NCI-H1694 treated with DMSO at 0.1 percent for 48 hours (cell line): ENCODE measurements at places on chromosomes 3 and 15.

DNA sequence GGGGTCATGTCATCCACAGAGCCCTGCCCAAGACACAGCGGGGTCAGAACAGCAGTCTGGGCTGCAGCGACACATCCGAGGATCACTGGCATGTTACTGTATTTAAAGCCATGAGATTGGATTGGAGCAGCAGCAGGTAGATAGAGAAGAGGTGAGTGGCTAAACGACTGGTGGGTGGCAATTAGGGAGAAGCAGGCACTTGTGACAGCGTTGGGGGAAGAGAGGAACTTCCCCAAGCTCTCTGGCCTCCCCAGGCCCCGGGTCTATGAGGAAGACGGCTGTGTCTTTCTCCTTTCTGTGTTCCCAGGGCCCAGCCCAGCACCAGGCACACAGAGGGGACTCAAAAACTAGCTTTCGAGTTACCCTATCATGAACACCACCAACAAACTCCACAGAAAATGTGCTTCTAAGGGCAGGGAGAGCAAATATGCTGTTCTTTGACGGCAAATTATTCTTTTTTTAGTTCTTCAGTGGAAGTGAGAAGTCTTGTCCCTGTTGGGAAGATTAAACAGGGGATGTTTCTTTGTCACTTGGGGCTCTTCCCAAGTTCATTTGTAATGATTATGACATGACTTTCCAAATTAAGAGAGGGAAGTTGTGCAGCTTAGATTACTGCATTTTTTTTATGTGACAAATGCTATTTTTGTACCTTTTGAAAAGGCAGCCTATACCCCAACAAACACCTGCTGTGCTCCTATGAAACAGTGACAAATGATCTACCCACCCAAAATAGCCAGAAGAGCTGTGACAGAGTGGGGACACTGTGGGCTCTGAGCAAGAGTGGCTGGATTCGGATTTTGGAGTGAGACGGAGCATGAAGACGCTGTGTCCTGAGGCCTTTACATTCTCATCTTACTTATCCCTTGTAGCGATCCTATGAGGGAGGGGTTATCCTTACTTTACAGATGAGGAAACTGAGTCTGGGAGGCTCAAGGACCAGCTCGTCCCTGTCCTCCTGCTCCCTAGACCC is 7.2 kb upstream of the SYNM start:
- DNase-seq = no peak

- DNase-seq = no peak
Measured at GRCh38 chr3:10292505-10293419, at the start of gene GHRL. GHRL (minus strand) TSS chr3:10292947; CDS start chr3:10290180, 2,767 bp downstream.

GRCh38 chr3:120148187-120148949 is 54.1 kb upstream of the GSK3B start:
- DNase-seq = no peak

DNA sequence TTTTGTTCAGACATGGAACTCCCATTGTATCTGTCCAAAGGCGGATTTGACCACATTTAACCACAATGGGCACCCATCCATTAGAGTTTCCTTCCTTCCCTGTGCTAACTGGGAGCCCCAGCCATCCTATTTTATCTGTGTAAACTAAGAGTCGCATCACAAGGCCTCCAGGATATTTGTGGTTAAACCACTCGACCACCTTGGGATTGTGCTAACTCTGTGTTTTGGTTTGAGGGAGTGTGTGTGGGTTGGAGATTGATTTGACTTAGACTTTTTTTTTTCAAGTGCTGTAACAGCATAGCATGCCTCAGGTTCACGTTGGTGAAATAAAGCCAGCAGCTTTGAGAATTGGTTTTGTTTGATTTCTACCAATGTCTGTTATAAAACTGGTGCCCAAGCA is 100.4 kb upstream of the TP63 start:
- DNase-seq = no peak
